ENCODE measurements at places on chromosomes 1 and 21.

DNA sequence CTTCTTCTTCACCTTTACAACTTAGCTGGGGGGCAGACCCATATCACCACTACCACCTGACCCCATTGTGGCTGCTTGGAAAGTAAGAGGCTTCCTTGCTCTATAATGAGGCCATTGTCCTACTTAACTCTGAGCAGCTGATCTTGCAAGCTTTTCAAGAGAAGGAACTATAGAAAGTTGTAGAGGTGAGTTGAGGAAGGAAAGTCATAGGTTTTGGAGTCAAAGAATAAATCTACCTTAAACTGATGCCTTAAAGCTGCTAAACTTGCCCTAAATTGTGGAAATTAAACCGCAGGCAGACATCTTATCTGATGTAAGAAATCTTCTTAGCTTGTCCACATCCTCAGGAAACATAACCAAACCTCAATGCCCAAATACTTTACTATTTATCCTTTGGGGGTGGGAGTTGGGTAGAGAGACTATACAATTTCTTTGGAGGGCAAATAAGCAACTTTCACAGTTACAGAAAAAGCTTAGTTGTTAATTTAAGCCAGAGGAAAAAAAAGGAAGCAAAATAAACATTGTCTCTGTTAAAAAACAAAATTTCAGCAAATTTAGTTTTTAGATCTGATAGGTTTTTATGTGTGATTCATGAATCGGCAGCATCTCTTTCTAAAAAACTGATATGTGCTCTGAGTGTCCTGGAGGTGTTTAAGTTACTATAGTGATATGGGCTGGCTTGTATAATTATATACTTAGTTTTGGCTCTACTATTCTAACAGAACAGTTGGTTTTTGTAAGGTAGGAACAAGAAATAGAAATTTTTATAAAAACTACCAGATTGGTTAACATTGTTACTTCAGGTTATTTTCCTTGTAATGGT, 4.7 kb downstream of the IL23R start:
- no peak for DNase-seq

DNA sequence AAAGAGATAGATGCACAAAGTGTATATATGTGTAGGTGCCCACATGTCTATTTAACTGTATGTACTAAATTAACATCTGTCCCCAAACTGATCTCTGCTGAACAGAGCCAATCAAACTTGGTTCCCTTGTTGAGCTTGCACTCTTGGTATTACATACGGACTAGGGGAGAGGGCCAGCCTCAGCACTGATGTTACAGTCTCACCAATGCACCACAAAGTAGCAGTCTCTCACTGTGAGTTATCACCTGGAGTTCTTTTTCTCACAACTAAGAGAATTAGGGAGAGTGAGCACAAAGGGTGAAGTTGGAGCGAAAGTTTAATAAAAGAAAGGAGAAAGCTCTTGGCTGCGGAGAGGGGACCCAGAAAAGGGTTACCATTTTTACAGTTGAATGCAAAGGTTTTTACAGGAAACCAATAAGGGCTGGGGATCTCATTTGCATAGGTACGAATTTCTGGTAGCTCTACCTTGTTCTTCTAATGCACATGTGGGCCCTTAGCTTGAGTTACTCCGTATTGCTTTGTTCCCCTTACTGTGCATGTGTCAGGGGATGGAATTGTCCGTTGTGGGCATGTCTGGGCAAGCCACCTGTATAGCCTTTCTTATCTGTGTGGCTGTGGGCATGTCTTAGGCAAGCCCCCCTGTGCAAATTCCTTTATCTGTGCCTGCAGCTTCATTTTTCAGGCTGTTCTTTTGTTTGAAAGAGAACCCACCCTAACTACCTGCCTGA, 13.3 kb upstream of the CHI3L2 start:
- no peak for DNase-seq

GRCh38 chr1:90132306-90132705, 137.4 kb downstream of the ZNF326 start:
- no peak for DNase-seq

DNA sequence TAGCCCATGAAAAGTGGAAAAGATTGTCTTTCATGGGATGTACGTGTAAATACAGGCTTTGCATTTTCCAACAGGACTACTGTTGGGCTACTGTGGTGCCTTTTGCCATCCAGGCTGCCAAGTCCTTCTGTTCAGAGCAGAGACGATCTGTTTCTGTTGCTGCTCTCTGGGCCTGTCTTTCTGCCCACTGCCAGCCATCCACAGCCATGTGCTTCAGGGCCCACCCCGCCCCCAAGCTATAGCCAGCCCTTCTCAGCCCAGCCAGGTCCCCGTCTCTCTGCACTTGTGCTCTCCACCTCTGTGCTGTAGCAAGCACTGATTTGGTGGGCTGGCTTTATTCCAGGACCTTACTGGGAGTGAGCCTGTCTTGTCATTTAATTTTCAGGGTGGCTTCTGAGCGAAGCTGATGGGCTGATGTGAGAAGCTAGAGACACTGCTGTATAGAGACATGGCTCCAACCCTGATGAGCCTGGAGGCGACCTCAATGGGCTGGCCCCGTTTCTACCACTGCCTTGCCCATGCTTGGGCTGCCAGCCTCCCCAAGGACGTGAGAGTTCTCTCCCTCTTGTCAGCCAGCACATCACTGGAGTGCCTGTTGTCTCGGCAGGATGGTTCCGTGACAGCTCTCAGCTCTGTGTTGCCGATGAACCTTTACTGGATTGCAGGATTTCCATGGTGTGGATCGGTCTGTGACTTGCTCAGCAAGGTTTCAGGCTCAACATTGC, 137.8 kb downstream of the PEX14 start:
- DNase-seq: peak; percentile 25

DNA sequence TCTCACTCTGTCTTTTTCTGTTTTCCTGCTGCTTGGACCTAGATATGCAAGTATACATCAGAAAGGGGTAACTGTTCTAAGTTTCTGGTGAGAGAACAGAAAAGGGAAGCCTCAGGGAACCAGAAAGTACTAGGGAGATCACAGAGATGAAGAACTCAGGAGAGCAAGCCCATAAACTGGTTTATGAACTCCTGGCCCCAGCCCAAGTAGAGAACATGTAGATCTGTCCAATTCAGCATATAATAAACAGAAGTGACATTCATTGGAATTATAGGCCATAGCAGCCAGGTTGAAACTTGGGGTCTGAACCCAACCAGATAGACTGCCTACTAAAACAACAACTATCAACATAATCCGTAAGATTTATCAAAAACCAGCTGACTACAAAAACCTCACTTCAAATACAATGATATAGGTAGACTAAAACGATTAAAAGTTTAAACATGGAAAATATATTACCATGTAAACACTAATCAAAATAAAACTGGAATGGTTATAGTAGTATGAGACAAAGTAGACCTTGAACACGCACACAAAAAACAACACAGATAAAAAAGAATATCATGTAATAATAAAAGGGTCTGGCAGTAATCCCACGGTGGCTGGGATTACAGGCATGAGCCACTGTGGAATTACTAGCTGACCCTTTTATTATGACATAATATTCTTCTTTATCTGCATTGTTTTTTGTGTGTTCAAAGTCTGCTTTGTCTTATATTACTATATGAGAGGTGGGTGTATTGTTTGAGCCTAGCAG, 65.0 kb downstream of the ZSWIM5 start:
- no peak for DNase-seq

- no peak for DNase-seq
Measured at GRCh38 chr1:198523182-198523950, 17.1 kb downstream of the ATP6V1G3 start.

- DNase-seq: no peak
Measured at GRCh38 chr1:113912594-113913311, 7.6 kb downstream of the DCLRE1B start.

GRCh38 chr1:89876463-89876862, 55.6 kb downstream of the LRRC8D start:
- no peak for DNase-seq

DNA sequence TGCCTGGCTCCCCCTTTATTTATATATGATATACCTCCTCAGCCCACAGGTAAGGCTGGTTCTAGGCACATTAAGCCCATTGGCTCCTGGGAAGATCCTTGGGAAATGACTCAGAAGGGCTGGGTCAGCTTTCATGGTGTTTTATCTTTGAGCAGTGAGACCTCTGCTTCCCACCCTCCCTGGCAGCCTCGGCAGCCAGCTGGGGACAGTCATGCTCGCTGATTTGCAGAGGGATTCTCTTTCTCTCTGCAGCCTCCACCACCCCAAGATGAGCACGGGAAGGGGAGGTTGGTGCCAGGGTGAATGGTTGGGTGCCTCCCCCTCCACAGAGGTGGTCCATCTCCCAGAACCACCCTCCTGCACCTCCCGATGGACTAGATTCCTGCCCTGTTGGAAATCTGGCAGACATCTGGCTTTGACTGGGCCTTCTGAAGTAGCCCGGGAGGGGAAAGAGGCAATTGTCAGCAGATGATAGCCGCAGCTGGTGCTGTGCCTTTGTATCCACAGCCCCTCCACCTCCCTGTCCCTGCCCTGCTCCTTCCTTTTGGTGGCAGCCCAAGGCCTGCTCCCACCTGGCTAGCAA, 24.6 kb downstream of the IER5 start:
- no peak for DNase-seq

- no peak for DNase-seq
Measured at GRCh38 chr1:232837087-232837486, 31.9 kb downstream of the MAP10 start.

DNA sequence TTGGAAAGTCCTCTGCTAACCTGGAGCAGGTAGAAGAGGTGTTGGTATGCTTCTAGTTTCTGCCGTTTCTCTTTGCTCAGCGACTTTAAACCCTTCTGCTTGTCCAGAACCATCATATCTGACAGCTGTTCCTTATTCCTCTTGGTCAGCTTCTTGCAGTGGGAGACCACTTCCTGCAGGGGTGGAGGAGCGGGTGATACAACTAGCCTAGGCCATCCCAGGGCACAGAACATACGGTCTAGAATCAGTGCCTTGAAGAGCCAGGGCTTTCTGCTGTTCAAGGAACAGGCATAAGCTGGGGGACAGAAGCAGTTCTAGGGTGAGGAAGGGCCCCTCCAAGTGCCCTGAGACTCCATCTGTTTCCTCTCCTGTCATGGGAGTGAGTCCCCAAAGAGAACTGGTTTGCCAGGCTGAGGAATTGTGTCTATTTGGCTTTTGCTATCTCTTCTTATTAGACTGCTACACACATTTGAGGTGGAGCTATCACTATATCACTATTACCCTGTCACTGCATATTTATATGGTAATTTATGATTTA, 32.5 kb downstream of the IQGAP3 start:
- DNase-seq: no peak

- DNase-seq: no peak
Measured at GRCh38 chr1:159815926-159816325, 10.7 kb upstream of the SLAMF8 start.

DNA sequence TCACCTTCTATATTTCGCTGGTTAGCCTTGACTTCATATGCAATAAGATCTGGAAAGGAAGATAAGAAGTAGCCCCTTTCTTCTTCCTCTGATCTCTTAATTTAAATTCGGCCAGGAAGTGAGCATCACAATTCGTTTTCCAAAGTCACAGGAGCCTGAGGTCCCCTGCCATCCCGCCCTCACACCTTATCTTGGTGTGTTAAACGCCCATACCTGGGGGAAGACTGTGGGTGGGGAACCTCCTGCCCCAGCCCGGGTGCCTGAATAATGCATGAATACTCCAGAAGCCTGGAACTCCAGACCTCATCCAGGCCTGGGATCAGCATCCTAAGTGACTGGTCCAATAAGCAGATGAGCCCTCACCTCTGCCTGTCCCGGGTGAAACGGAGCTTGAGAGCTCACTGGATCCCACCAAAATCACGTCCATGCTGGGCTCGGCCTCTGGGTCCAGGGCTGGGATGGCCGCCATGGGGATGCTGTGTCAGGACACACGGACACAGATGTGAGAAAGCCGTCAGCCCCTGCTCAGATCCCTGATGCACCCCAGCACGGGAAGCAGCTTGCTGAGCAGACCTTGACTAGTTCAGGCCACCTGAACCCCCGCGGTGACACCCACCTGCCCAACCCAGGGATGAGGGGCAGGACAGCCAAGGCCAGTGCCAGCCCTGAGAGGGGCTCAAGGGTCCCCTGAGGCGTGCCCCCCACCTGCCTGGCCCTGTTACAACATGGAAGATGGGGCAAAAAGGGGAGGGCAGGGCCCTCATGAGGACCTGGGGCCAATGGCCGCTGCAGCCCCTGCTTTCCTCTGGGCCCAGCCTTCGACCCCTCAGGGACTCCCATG, 686 bp downstream of the DNMT3L start:
- no peak for DNase-seq

- no peak for DNase-seq
Measured at GRCh38 chr1:4137621-4138415, 237.7 kb upstream of the C1orf174 start.

DNA sequence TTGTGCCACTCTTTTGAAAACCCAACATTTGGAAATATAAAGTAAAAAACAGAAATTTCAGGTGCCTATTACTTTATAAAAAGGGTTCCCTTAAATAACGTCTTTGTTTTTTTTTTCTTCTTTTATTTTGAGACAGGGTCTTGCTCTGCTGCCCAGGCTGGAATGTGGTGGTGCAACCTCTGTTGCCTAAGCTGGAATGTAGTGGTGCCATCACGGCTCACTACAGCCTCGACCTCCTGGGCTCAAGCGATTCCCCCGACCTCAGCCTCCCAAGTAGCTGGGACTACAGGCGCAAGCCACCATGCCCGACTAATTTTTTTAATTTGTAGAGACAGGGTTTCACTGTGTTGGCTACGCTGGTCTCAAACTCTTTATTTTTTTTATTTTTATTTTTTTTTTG, 110.2 kb upstream of the HNRNPU start:
- no peak for DNase-seq

Data from activated CD8-positive, alpha-beta memory T cell treated with anti-CD3 and anti-CD28 coated beads, Interleukin-2, amount 50 U/mL, for 48 hours (primary cell).